ENCODE measurements at places on chromosomes 7 and 10. TPM values are rescaled to one million over a fixed set of nuclear protein-coding genes. Genes with fewer than 3 reads are reported as not detected.
A peak's percentile ranks its signal among the peaks of the same experiment; 100 is the strongest.

- no peak for DNase-seq
Observed at GRCh38 chr7:105249216-105249615, 139.5 kb downstream of the SRPK2 start.

DNA sequence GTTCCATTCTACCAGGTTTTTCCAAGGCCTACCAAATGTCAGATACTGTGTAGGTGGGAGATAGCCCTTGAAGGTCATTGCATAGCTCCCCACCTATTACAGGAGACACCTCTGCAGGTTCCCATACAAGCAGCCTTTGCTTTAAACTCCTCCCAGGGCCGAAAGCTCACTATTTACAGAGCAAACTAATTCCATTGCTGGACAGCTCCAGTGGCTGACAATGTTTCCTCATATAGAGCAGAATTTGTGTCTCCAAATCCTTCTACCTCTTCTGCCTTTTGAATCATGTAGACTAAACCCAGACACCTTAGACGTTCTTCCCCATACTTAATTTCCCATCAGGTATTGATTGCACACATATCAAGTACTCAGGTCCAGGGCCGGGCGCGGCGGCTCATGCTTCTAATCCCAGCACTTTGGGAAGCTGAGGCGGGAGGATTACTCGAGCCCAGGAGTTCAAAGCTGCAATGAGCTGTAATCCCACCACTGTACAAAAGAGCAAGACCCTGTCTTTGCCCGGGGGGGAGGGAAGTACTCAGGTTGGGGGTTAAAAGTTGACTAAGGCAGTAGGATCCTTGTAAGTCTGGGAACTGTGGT is 2.1 kb downstream of the CNNM1 start:
- no peak for DNase-seq

DNA sequence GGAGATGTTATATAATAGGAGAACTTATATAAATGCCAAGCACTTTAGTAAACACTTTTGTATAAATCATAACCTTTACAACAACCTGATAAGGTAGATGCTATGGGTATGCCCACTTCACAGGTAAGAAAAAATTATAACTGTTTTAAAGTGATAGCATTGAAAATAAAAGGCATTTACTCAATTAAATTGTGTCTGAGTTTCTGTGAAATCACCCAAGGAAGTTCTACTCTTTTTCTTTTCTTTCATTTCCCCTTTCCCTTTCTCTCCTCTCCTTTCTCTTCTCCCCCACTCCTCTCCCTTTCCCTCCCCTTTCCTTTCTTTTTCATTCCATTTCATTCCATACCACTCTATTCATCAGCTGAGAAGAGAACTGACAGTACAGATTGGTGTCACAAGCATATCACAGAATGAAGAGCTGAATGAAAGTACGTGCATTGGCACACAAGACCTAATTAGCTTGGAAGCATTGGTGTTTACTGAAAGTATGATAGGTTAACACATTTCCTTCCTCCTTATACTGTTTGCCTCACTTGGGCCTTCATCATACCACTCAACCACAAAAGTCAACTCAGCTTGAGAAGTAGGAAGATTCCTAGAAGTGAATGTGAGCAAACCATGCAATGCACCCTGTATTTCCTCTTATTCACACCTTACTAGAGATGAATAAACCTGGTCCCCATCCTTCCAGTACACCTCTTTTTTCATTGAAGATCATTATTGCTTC is 117.9 kb upstream of the AGR3 start:
- DNase-seq, result no peak

The FRG2B gene
- total RNA-seq, result not detected

The HKDC1 gene
- total RNA-seq, result 0.03 TPM

DNA sequence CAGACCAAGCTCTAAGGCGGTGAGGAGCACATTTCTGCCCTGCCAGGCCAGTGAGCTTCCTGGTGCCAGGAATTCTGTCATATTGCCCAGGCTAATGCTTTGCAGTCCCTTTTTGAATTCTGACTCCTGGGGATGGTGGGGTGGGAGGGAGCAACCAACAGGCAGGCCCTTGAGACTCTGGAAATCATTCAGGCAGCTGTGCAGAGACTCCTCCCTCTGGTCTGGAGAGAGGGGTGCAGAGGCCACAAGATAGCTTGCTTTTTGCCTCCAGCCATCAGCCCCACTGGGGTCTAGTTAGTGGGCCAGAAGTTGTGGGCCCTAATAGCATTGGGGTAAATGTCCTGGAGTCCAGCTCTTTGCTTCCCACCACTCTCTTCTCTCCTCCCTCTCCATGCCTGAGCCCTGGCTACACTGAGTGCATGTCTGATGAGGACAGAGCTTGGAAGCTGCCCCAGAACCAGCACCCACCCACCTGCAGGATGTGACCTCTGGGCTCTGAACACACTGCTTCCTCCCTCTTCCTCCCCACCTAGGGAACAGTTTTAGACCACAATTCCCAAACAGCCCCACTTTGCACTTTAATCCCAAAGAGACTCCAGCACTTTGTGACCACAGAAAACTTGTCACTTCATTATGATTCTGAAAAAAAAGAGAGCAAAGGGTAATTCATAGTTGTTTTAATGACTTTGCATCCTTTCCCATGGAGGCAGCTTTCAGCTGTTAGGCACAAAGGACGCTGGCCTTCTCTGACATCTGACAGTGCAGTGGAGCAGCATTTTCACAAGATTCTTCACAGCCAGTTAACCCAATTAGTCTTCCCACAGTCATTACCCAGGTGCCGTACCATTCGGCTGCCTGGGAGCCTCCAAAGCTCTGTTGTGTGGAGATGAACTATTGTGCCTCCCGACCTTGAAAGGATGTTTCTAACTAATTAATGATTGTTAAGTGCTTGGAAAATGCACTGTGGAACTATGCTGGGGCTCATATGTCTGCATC is 262.5 kb downstream of the TRIL start:
- DNase-seq, result no peak

The CYP3A7 gene
- not detected for total RNA-seq

GRCh38 chr7:102890292-102890970 is 22.4 kb upstream of the LRRC17 start:
- no peak for DNase-seq

GRCh38 chr10:69474742-69475432 is 23.6 kb downstream of the TSPAN15 start:
- no peak for DNase-seq

The ATG9B gene
- 1.7 TPM for total RNA-seq

- DNase-seq, result peak; percentile 98
Observed at GRCh38 chr7:151251689-151252560, 3.4 kb upstream of the SMARCD3 start.

DNA sequence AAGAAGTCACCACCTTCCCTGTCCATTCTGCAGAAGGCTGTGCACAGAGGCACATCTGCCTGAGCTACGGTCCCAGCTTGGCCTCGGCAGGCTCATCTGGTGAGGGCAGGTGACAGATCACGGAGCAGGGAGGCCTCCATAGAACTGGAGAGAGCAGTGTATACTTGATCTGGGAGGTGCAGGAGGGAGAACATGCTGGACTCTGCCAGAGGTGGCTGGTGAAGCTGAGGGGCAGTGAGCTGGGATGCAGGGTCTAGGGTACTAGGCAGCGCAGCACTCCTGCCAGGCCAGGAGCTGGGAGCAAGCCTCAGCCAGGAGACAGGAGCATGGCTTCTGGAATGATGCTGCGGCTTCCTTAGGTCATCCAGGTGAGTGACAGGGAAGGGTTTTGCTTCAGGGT is 553.0 kb downstream of the TCERG1L start:
- no peak for DNase-seq

The C10orf95 gene
- 0.30 TPM for total RNA-seq

- DNase-seq, result no peak
Observed at GRCh38 chr7:22576612-22577469, 76.9 kb upstream of the STEAP1B start.

The ZNF12 gene
- 13.8 TPM for total RNA-seq

The FKBP6 gene
- not detected for total RNA-seq

DNA sequence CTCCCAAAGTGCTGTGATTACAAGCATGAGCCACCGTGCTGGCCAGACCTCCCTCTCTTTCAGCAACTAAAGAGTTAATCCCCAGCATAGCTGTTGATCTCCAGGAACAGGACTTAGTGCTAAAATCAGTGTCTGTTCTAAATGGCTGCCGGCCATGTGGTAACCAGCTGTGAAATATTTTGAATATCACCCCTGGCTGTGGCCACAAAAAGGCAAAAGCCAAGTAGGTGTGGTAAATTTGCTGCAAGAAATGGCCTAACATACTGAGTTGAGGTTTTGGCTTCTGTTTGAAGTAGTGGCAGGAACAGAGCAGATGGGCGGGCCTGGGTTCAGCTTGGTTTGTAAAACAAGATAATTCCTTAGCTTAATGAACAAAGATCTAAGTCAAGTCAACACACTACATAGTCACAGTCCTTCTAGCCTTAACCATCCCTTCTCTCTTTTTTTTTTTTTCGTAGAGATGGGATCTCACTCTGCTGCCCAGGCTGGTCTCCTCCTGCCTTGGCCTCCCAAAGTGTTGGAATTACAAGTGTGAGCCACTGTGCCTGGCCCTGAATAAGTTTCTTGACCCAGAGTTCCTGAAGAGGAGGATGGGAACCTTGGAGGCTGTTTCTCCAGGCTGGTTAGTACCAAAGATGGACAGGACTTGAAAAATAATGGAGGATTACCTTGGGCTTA is 22.7 kb upstream of the AGFG2 start:
- DNase-seq, result no peak

DNA sequence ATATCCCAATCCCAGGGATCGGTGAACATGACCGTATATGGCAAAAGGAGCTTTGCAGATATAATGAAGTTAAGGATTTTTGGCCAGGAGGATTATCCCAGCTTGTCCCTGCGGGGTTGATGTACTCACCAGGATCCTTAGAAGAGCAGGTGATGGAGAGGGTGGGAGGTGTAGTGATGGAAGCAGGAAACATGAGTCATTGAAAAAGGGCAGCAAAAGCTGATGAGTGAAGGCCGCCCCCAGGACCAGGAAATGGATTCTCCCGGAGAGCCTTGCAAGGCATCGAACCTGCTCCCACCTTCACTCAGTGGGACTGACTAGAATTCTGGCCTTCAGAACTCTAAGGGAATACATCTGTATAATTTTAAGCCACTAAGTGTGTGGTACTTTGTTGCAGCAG is 5.2 kb upstream of the NUPR2 start:
- DNase-seq, result no peak

DNA sequence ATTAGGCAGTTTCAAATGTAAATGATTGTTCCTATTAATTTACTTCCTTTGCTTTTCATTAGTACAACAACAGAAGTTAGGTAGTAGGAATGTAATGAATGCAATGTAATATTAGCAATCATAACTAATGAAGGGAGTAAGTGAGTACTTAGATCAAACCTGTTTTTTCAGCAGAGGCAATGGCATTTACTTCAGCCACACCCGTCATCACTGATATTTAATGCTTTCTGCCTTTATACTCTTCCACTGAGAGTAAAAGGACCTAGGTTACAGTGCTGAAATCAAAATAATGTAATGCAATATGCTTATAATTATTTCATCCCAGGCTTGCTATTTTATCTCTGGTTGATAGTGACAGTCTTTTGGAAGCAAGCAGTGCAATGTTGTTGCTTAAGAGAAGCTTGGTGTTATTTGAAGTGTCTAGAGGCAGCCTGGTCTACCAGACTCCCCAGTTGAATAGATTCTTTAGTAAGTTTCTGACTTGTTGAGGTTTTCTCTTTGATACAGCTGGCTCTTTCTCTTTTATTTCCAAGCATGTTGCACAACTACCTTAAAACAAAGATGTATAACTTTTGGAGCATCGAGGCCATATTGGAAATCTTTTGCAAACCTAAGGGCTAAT is 149.4 kb downstream of the RNLS start:
- no peak for DNase-seq

The NKX2-3 gene
- not detected for total RNA-seq

The LRIT1 gene
- not detected for total RNA-seq

The OPN1SW gene
- not detected for total RNA-seq
